NCI-H1930 (cell line): ENCODE measurements at places on chromosomes 3 and 15.

- no peak for DNase-seq
These were observed 353.6 kb upstream of the ZNF717 start for GRCh38 chr3:76138921-76139320.

DNA sequence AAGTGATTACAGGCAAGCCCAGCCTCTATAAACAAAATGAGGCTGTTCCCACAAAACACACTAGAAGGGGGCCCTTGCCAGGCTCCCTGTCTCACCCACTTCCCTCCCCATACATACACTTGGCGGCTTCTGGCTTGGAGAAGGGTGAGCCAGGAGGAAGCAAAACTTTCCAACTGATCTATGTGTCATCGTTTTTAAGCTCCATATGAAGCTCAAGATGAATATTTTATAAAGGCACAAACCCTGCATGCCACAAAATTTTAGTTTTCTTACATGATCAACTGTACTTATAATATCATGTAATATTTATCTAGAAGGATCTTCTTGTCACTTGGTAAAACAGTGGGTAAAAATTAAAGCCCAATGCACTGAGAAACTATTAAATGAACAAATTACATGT is 80.8 kb upstream of the TJP1 start:
- no peak for DNase-seq

DNA sequence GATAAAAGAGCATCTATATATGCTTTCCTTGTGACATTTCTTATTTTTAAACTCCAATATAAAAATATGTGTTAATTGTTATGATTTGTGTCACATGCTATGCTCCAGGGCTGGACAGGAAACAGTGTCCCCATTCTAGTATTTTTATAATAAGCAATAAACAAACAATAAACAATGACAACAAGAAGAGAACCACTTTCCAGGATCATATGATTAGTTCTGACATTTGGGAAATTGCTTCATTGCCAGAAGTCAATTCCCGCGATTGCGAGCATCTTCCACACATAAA is 260.9 kb downstream of the FHIT start:
- no peak for DNase-seq

DNA sequence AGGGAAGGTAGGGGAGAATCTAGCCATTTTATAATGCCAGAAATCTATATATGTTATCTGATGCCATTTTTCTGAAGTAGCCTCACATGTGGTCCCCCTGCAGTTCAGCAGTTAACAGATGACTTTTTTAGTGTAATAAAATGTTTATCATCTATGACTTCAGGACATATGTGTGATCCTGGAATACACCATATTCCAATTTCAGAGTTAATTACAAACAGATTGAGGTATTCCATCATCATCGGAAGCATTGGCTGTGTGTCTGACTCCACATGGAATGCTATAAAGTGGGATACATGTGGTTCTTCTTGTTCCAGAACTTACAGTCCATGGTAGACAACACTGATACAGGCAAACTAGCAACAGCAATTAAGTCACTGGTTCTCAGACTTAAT is 45.9 kb upstream of the LIMD1 start:
- no peak for DNase-seq

- DNase-seq, result no peak
These were observed 108.8 kb downstream of the PLOD2 start for GRCh38 chr3:146052056-146052790.

DNA sequence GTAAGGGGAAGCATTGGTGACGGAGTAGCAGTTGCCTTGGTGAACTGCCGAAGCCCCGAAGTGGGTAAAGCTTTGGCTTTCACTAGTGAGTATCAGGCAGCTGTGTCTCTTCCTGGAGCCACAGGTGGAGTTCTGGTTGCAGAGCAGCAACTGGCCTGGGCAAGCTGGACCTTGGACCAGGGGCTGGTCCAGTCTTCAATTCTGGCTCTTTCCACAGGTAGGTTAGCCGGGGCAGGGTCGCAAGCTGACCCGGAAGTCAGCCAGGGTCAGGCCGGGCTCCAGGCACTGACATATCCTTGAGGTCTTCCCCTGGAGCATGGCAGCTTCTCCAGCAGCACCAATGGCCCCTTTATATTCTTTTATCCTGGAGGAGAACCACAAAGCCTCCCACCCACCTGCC is 73.2 kb downstream of the TMEM44 start:
- no peak for DNase-seq

GRCh38 chr3:194326968-194327217 is 24.2 kb downstream of the CPN2 start:
- DNase-seq, result no peak

- no peak for DNase-seq
These were observed 662.0 kb upstream of the CCDC54 start for GRCh38 chr3:106715286-106715685.
